C1 segment of cervical spinal cord (tissue), 14 donors: ENCODE measurements at places on chromosomes 13 and 19.

DNA sequence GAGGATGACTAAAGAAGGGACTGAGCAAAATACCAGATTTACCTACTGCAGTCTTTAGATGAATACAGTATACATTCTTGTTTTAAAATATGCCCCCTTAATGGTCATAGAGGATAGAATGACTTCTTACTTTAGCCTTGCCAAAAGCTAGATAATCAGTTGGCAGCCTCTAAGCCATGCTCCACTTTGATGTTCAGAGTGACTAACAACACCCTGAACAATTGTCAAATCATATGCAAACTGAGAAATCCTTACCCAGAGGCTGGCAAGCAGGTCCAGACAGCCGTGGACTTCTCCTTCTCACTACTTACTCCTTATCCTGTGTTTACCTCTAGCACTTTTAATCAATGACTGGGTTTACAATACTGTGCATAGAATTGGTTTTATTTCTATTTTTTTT is 23.6 kb upstream of the PHF11 start:
- no peak for DNase-seq

DNA sequence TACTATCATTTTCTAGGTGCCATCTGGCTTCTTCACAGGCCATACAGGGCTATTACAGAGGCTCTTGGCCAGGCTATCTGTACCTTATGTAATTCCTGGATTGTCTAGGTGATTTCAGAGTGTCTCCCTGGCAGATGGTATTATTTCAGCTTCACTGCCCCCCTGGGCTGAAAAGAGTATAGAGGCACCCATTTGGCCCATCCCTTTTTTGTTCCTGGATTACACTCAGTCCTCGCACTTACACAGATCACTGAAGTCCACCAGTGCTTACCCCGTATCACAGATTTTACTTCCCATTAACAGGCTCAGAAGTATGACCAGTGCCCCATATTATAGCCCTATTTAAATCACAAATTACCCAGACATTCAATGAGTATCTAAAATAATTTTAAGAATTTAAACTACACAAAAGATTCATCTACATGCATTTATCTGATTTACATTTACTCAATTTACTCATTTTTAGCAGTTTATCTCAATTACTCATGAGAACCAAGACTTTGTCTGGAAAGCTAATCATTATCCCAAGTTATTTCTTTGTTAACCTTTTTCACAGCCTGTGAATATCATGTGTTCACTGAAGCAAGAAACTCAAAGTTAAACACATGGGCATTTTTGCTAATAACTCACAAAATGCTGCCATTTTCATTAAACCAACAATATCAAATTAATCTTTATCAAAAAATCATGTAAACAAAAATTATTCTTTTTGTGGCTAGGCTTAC is 121.0 kb downstream of the PCDH20 start:
- DNase-seq = no peak

GRCh38 chr19:34918190-34918589 is 8.5 kb upstream of the ZNF30 start:
- DNase-seq = no peak

DNA sequence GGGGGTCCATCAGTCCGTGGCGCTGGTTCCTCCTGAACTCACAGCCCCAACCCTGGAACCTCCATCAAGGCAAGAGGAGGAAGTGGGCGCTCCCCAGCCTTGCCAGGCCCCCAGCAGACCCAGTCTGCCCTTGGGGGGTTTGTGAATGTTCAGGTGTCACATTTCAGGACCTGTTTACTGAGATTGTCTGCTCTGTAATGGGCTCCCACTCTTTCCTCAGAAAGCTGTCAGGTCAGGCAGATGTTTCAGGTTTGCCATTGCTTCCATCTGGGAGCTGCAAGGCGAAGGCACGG is 29.4 kb downstream of the TSSK6 start:
- no peak for DNase-seq

GRCh38 chr13:80726868-80727267 is 385.9 kb upstream of the SPRY2 start:
- no peak for DNase-seq

DNA sequence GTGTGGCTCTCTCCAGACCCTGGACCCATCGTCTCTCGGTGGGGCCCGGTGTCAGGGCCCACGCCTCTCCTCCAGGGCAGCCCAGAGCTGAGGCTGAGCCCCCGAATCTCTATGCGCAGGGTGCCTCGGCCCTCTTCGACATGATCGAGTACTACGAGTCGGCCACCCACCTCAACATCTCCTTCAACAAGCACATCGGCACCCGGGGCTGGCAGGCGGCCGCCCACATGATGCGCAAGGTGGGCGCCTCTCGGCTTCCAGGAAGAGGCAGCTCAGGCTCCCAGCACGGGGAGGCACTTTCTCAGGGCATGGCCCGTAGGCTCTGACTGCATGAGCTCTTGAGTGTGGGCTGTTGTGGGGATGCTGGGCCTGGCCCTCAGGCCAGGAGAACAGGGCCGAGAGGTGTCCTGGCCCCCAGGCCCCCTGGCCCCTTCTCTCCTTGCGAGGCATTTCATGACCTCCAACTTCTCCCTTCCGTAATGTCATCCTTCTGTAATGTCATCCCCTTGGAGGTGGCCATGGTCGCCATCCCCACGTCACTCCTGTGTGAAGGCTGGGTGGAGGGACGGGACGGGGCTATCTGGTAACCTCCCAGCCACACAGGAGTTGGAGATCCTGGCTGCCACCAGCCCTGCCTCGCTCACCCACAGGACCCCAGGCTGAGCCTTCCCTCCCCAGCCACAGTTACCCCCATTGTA is 19.4 kb downstream of the NKPD1 start:
- DNase-seq = no peak

DNA sequence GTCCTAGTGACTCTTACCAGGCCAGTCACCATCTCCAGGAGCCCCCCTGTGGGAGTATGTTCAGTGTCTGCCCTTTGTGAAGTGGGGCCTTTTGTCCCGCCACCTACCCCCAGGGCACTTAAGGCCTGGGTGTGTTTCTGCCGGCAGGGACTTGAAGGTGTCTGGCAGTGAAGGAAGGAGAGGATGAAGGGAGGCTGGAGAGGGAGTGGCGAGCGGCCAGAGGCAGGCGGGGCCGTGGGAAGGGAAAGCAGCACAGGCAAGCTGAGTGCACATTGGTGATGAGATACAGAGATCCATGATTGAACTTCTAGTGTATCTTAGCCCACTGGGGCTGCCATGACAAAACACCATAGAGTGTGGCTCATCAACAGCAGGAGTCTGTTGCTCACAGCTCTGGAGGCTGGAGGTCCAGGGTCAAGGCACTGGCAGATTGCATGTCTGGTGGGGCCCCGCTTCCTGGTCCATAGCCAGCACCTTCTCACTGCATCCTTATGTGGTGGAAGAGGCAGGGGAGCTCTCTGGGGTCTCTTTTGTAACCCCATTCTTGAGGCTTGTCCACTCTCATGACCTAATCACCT is 17.5 kb downstream of the CUL4A start:
- DNase-seq = no peak

DNA sequence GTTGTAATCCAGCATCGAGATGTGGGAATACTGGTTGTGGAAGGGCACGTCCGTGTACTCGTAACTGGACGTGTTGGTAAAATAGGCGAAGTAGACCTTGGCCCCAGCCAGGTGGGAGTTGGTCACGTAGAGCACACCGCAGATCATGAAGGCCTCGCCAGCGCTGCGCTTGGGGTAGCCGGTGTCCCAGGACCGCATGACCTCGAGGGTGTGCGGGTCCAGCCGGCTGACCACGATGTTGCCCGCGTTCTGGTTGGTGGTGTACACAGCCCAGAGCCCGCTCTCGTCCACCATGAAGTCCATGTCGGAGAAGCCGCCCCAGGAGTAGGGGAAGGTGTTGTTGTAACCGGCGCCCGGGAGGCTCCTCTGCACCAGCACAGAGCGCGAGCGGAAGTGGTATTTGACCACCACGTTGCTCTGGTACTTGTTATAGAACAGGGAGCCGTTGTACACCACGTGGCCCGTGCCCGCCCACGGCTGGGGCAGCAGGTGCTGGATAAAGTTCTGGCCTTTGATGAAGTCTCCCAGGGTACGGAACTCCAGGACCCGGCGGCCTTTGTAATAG is 19.2 kb downstream of the PIN1 start:
- no peak for DNase-seq

- no peak for DNase-seq
Measured at GRCh38 chr19:51653162-51653561, 6.5 kb upstream of the SIGLEC14 start.

GRCh38 chr13:101452519-101453485 is at the start of gene ITGBL1:
TSS of gene ITGBL1 (plus strand) at chr13:101452675. CDS start at chr13:101452834, 159 bp downstream.
- DNase-seq = no peak

DNA sequence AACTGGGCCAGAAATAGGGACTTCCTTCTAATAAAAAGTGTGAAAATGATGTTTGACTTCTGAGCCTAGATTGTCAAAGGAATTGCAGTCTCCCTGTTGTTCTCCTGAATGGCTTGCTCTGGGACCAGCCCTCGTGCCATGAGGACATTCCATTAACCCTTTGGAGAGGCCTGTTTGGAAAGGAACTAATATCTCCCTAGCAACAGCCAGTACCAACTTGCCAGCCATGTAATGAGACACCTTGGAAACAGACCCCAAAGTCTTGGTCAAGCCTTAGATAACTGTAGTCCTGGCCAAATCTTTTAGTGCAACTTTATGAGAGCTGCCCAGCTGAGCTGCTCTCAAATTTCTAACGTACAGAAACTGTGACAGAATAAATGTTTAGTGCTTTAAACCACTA is 8.2 kb upstream of the SIAH3 start:
- no peak for DNase-seq

- no peak for DNase-seq
Measured at GRCh38 chr13:108176685-108177274, 38.6 kb downstream of the LIG4 start.

DNA sequence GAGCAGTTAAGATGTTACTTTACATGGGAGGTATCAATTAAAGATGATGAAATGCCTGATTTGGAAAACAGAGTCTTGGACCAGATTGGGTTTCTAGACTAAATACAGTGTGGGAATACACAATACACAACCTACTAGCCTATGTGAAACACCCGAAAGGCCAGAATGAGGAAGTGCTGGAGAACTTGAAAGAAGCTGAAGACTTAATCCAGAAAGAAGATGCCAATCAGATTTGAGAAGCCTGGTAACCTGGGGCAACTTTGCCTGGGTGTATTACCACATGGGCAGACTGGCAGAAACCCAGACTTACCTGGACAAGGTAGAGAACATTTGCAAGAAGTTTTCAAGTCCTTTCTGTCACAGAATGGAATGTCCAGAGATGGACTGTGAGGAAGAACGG is 43.2 kb downstream of the N4BP2L1 start:
- no peak for DNase-seq

GRCh38 chr19:10299545-10300458 is 9.8 kb downstream of the ZGLP1 start:
- no peak for DNase-seq

DNA sequence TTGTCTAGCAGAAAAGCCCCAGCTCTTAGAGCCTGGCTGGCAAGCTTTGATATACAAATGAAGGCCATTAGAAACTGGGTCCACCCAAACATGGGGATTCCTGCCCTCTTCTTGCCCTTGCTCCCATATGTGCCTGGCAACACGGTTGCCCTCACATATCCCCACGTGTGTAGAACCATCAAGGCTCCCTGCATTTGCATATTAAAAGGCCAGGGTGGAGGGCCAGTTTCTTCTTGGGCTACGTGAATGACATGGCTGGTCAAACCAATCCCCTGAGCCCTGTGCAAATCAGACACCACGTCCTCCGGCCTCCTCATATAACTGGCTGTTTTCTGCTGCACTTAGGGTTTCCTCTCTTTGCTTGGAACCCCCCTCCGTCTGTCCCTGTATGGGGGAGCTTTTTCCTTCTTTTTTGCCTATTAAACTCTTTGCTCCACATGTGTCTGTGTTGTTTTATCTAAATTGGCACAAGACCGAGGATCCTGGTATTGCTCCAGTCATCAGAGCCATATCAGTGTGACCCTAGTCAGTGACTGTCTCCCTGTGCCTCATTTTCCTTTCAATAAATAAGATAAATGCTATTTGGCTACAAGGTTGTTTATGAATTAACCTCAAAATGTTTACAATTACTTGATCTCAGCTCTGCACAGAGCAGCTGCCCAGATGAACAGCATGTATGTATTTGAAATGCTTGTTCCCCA is 30.3 kb upstream of the CEACAM1 start:
- DNase-seq = no peak

DNA sequence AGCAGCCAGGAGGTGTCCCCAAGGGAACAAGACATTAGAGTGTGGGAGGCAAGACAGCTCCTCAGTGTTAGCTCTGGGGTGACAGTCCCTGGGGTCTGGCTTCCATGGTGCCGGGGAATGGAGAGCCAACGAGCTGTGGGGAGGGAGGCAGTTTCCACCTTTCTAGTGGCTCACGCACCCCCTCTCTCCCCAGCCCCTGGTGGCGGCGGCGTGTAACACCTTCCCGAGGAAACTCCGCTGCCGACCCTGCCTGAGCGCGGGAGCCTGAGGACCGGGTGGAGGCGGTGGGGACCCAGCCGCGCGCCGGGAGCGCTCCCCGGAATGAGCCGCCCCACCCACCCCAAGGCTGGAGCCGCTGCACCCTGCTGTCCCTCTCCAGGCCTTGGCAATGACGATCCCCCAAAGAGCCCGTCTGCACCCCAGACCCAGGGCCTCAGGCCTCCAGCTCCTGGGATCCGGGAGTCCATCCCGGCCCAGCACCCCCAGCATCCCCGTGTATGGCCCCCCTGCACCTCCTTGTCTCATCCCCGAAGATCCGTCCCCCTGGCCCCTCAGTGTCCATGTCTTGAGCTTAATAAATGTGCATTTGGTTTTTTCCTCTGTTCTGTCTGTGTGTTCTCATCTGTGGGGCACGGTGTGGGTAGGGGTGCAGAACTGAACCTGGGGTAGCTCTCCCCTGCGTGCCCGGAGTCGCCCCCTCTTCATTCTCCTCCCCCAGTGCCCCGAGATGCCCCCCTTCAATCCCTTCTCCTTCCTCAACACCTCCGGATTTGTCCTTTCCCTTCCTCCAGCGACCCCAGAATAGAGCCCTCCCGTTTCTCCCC is 622 bp upstream of the FXYD5 start:
- DNase-seq = no peak

DNA sequence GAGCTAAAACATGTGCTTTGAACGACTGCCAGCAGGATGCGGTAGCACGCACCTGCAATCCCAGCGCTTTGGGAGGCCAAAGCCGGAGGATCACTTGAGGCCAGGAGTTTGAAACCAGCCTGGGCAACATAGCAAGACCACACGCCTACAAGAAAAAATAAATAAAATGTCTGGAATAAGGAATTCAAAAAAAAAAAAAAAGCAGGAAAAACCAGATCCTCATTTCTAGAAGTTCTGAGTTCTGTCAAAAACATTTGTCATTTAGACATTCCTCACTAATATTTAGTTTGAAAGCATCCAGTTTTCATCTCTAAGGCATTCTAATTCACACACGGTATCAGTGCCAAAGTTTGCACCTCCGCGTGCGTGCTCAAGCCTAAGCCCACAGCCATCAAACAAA is 36.9 kb upstream of the USE1 start:
- no peak for DNase-seq

GRCh38 chr19:38892841-38893240 is 6.6 kb downstream of the SIRT2 start:
- no peak for DNase-seq

- no peak for DNase-seq
Measured at GRCh38 chr19:39150807-39151600, 25.4 kb downstream of the PAK4 start.

DNA sequence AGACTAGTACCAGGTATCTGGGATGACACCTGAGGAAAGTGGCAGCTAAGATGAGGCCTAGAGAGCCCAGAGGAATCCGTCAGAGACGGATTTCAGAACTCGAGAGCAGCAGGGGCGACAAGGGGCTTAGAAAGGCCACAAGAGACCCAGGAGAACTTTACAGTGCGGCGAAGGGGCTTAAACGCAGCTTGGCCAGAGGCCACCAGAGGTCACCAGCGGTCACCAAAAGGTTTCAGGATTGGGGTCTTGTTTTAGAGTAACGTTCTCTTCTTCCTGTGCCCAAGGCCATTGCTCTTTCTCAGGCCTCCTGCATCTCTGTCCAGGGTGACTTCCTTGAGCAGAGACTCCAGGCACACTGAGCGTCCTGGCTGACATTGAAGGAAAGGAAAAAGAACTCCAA is 2.2 kb downstream of the ZSCAN22 start:
- DNase-seq = no peak
